ENCODE measurements at places on chromosomes 3 and 15.

- ATAC-seq = no peak
These were observed 39.3 kb downstream of the CHCHD6 start for GRCh38 chr3:126743350-126743749.

- ATAC-seq = peak; percentile 100
These were observed 50.8 kb downstream of the CCDC191 start for GRCh38 chr3:114005481-114005880.

GRCh38 chr3:157251685-157252084, 91.7 kb upstream of the CCNL1 start:
- ATAC-seq = no peak

- no peak for ATAC-seq
These were observed 35.6 kb downstream of the AGBL1 start for GRCh38 chr15:86115145-86115801.

DNA sequence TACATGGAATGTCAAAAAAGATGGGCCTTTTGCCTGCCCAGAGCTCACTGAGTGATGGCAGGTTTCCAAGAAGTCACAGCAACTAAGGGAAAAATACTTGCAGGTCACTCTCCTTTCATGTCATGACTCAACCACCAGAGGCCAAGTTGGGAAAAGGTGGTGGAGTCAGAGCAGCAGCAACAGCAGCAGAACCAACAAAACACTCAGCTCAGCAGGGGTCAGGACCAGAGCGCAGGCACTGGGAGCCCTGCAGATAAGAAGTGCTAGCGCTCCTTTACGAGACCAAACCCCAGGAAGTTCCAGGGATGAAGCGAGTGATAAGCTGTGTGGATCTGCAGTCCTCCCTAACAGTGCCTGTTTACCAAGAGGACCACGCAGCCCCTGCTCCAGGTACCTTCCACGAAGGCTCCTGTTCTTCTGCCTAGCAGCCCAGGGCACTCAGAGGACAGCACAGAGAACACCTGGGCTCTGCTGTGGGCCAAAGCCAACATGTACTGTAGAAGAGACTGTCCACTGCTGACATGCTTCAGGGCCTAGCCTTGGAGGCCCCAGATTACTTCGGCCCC, 26.0 kb downstream of the POC1A start:
- no peak for ATAC-seq

DNA sequence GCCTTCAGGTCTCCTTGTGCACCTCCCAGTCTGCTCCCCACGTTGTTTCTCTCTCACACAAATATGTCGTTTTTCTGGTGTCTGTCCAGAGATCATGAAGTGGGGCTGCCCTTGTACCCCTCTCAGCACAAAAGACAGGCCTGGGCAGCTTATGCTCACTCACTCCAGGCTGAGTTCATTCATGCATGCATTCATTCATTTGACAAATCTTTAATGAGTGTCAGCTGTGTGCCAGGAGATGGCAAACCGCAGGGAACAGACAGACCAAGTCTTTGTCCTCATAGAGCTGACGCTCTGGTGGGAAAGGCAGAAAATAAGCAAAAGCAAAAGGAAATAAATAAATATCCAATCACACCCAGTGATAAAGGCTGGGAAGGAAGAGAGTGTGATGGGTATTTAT, 7.6 kb upstream of the TRH start:
- ATAC-seq = no peak

GRCh38 chr15:90845201-90845949, 23.0 kb upstream of the FURIN start:
- peak; percentile 97 for ATAC-seq

GRCh38 chr15:55740981-55741832, 1.7 kb downstream of the PRTG start:
- ATAC-seq = no peak

DNA sequence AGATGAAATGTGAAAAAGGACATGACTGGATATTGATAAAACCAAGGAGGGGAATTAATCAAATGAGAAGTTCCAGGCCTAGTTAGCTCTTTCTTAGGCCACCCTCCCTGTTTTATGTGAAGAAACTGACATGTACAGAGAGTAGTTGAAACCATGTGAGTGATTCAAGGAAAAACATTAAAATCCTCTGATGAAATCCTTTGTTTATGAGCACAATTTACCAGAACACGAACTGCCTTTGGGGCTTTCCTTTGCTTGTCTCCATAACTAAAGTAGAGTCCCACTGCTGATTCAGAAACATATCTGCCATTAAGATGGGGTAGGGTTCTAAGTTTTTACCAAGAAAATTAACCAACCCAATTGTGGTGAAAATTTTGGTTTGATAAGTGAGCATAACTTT, 558.3 kb downstream of the NR2F2 start:
- ATAC-seq = no peak

DNA sequence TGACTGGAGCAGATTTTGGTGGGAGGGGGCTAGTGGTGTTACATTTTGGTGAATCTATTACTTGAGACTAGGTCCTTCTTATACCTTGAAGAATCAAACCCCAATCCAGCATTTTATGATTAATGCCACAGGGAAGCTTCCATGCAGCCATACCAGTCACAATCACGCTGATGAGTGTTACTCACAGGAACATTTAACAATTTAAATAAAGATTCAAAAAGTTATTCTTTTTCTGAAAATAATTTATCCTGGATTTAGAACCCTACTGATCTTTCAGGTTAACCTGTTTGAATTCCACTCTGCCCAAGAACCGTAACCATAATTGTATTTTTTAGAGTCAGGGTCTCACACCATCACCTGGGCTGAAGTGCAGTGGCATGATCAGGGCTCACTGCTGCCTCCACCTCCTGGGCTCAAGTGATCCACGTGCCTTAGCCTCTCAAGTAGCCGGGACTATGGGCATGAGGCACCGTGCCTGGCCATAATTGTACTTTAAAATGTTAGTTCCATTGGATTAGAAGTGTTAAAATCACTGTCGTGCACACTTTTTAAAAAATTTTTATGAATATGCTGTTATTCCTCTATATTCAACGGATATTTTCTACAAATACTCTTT, 929 bp upstream of the MTMR10 start:
- ATAC-seq = no peak

DNA sequence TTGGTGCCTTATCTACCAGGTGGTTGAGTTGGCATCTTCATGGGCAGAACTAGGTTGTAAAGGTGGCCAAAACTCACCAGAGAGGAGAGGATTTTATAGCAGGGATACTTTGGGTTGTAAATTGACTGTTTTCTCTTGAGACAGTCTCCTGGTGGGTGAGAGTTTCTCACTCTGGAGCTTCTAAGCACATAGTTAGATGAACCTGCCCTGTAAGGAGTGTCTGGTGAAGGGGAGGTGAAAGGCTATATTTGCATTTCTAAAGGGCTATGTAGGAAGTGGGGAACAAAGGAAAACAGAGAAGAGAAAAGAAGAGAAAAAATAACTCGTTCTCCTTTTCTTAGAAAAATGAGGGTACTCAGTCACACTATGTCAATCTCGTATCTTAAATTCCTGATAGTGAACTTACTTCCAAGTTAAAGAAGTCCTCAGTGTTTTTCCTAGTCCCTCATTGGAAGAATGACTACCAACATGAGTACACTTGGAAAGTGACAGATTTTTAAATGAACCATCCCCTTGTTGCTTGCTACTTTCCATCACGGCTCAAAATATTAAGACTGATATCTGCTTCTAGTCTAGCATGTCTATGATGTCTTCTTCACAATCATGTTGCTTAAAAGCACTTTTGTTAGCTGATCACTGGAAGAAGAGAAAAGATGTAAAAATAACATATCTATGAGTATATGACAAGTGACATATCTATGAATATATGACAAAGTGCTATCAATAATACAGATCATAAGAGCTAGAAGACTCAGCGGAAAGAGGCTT, 113.8 kb upstream of the P2RY1 start:
- no peak for ATAC-seq

- peak; percentile 62 for ATAC-seq
These were observed 497 bp upstream of the RPLP1 start for GRCh38 chr15:69451951-69452691.

DNA sequence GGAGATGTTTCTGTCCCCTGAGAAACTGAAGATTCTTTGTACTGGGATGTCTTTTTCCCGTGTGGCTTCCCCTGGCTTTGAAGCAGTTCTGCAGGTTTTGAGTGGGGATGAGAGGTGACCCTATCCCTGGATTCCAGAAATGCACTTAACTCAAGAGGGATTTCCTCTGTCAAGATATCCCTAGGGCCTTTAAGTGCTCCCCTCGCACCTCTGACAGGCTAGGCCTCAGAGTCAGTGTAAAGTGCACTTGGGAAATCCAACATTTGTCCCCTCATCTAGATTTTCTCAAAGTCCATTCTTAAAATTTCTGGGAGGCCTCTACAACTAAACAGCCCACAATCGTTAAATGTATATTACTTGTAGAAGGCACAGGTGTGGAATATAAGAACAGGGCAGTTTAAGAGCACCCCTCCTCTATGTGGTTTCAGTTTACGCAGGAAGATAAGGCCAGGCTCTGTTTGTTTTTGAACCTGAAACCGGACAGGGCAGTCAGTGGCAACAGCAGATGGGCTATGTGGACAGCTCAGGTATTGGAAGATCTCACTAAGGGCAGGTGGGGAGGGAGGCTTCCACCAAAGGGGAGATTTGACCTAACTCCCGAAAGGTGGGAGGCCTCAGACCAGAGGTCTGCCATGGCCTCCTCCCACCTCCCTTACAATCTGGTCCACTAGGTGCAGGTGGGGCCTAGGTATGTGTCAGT, 4.8 kb downstream of the C3orf52 start:
- ATAC-seq = no peak

DNA sequence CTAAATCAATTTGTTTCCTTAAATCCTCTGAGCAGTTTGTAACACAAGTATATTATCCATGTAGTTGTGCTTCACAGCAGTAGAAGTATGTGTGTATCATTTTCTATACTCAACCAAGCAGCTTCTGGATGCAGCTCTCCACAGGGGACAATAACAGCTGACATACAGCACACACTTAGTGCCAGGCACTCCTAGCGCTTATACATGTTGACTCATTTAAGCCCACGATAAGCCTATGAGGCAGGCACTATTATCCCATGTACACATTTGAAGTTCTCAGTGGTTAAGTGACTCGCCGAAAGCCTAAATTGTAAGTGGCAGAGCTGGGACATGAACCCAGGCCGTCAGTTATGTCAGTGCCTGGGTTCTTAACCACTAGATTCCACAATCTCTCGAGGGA, 20.3 kb upstream of the LPP start:
- no peak for ATAC-seq

- no peak for ATAC-seq
These were observed 228.8 kb downstream of the NSUN3 start for GRCh38 chr3:94291686-94292085.

- ATAC-seq = no peak
These were observed 741.6 kb upstream of the CBLB start for GRCh38 chr3:106610362-106610959.

GRCh38 chr15:38707802-38708671, 143.4 kb upstream of the RASGRP1 start:
- ATAC-seq = peak; percentile 74

- ATAC-seq = no peak
These were observed 25.6 kb upstream of the MUC13 start for GRCh38 chr3:124960105-124960504.

DNA sequence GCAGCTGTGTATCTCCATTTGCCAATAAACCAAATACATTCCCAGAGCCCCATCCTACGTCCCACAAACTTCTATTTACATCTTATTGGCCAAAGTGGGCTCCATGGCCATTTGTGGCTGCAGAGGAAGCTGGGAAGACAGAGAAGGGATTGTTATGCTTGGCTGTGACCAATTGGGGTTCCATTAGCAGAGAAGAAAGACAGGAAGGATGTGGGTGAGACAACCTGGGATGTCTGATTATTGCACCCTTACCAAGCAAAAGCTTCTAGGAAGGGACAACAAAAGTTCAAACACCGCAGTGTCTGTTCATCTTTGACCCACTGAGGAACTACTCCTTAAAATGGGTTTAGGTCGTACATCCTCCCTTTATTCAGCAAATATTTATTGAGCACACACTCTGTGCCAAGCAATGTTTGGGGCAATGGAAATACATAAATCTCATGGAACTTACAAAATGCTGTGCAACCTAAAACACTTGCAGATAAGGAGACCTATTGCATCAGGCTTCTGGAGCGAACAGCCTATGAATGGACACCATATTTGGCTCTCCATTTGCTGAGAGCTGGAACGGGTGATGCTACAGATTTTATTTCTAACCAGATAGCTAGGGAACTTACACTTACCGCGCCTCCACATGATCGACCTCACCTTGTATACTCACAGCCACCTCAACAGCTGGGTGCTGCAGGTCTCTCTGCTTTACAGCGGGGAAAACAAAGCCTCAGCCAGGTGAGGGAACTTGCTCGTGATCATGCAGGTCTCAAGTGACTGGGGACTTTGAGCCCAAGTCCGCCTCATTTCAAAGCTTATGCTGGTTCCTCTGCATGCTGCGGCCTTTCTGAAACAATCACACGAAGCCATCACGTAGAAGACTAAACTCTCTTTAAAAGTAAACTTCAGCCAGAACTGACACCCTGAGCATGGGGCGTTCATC, 21.4 kb upstream of the NR2E3 start:
- no peak for ATAC-seq

GRCh38 chr3:97987306-97987705, 15.1 kb upstream of the RIOX2 start:
- ATAC-seq = no peak

GRCh38 chr3:16428612-16429011, 84.9 kb downstream of the RFTN1 start:
- ATAC-seq = no peak

GRCh38 chr15:39180483-39180933, 400.4 kb upstream of the THBS1 start:
- no peak for ATAC-seq

DNA sequence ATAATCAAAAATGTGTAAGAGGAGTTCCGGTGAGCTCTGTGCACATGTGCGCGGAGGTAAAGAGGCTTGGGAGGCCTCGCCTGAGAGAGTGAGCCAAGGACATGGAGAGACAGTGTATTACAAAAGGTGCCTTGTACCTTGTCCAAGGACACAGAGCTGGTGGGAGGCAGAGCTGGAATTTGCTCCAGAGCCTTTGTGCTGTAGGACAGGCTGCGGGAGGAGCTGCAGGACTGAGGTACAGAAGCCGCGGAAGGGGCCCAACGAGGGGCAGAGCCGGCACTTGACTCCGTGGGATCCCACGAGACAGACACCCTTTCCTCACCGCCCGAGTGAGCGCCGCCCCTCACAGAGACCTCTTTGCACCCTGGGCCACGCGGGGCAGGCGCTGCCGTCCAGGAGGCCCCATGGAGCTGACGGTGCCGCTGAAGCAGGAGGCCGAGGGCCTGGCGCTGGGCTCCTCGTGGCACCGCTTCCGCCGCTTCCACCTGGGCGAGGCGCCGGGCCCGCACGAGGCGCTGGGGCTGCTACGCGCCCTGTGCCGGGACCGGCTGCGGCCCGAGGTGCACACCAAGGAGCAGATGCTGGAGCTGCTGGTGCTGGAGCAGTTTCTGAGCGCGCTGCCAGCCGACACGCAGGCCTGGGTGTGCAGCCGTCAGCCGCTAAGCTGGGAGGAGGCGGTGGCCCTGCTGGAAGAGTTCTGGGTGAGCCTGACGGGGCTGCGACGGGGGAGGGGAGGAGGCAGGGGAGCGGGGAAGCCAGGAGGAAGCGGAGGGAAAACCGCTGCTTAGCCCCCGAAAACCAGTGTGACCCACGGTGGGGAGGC, 68.7 kb downstream of the SLTM start:
- ATAC-seq = peak; percentile 53

- peak; percentile 63 for ATAC-seq
These were observed 426 bp downstream of the KAT2B start for GRCh38 chr3:20040548-20041196.

- ATAC-seq = no peak
These were observed 94.1 kb downstream of the FAM43A start for GRCh38 chr3:194779729-194780224.

GRCh38 chr3:55427739-55428138, 59.4 kb downstream of the WNT5A start:
- no peak for ATAC-seq

Measured in stimulated activated memory B cell treated with anti-CD40 and anti-IgM and Interleukin-4, amounts not matched to agents 10 μg/mL and 1 μg/mL and 100 μg/mL, for 72 hours (primary cell).